Heart right ventricle (tissue), 16 donors: ENCODE measurements at places on chromosomes 11 and 22.

DNA sequence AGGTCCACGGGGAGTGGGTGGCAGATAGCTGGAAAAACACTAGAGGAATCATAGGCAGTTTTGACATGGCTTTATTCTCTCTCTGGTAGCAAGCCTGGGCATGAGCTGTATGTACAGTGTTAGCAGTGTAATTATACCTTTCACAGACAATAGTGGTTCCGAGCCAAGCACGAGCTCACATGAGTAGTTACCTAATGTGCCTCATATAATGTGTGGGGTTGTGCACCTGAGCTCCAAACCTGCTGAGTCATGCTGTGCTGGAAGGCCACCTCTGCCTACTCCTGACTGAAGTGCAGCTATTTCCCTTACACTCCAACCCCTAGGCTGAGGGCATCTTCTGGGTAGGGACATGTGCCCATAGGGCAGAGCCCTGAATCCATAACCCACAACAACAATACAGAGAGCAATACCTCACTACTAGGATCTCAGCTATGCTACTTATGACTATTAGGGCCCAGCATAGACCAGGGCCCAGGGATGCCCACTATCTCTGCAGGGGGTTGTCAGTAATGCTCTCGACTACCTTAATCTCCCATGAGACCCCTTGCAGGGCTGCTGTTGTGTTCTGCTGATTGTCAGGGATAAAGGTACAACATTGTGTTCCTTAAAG is 432.1 kb downstream of the DYNC2H1 start:
- H3K36me3 ChIP-seq: no peaks in the 10 kb centered on the region
- H3K4me3 ChIP-seq: no peak overlapping the region
- H3K4me1 ChIP-seq: peaks cover 12% of the 10 kb centered on the region

DNA sequence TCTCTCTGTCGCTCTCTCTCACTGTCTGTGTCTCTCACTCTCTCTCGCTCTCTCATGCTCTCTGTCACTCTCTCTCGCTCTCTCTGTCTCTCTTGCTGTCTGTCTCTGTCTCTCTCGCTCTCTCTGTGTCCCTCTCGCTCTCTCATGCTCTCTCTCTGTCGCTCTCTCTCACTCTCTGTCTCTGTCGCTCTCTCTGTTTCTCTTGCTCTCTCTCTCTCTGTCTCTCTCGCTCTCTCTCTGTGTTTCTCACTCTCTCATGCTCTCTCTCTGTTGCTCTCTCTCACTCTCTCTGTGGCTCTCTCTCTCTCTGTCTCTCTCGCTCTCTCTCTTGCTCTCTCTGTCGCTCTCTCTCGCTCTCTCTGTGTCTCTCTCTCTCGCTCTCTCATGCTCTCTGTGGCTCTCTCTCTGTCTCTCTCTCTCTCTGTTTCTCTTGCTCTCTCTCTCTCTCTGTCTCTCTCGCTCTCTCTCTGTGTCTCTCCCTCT is 33.2 kb upstream of the BRSK2 start:
- no peak overlapping the region for H3K27ac ChIP-seq
- H3K4me1 ChIP-seq: no peaks in the 10 kb centered on the region
- H3K4me3 ChIP-seq: no peak overlapping the region
- DNase-seq: no peak

DNA sequence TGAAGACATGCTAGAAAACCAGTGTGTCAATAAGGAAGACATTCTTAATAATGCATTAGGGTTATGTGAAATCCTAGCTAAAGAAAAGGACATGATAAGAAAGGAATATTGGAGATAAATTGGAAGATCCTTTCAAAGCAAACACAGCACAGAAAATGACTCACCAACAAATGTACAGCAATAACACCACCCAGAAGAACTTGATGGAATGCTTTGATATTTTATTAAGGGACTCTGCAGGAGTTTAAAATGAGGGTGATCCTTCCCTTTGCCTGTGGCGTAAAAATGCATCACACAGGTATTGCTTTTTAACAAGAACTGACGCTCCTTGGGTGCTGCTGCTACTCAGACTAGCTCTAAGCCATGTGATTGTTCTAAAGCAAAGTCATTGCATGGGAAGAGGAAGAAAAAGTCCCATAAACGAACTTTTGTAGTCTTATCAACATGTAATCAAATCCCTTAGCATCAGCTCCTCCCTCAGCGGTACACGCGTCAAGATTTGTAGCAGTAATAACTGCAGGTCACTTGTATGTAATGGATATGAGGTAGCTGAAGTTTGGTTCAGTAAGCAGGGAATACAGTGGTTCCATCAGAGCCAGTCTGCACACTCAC is 48.4 kb upstream of the EED start:
- DNase-seq: no peak
- no peaks in the 10 kb centered on the region for H3K36me3 ChIP-seq
- H3K27me3 ChIP-seq: no peaks in the 10 kb centered on the region
- no peak overlapping the region for H3K4me3 ChIP-seq

DNA sequence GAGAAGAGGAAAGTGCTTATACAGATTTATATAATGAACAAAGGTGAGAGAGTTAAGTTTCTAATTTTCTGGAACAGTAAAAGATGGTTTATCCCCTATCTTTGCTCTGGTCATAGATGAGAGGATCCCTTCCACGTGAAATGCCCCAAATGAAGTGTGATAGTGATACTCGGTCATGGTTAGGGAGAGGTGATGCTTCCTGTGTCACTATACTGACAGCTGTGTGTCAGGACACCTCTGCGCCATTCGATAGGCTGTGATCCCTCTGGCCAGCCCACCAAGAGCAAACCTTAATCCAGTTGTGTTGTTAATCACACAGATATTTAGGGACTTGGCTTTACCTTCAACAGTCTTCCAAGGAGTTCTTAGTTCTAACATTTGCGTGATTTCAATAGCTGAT is 57.7 kb downstream of the NCAM1 start:
- H3K4me1 ChIP-seq: peaks cover 8% of the 10 kb centered on the region
- DNase-seq: no peak
- H3K36me3 ChIP-seq: no peaks in the 10 kb centered on the region
- H3K27ac ChIP-seq: no peak overlapping the region
